Stimulated activated CD8-positive, alpha-beta memory T cell treated with anti-CD3 and anti-CD28 coated beads, Interleukin-15, amount 100 ng/mL, for 1 hour (primary cell): ENCODE measurements at places on chromosomes 5 and 9.

DNA sequence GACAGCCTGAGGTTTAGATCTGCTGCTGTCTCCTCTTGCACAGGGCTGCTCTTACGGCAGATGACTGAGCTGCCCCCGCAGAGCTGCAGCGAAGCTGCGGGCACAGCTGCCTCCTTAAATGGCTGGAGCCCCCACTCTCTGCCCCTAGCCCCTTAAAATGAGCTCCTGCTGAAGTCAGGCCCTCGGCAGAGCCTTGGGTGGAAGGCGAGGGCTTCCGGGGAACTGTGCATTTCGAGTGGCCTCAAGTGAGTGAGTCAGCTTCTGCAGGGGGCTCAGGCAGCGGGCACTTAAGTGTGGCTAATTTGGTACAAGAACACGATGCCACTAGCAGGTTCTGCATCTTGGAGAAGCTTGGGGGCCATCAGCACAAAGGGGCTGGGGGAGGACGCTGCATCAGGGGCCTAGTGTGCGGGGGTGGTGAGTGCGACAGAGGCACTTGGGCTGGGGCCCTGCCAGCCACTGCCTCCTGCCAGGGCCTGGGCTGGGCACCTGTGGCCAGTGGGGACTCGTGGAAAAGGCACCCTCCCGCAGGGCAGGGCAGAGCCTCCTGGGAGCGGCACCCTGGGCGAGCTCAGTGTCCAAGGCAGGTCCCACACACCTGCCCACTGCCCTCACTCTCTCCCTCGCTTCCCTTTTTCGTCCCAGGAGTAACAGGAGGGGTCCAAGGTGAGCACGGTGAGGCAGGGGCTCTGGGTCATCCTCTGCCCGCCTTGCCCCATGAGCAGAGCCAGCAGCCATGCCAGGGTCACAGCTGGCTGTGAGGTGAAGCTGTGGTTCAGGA, 28.8 kb upstream of the RNU6ATAC start:
- no peak for DNase-seq

GRCh38 chr5:28328681-28329080, 1290.3 kb upstream of the CDH9 start:
- DNase-seq: no peak

DNA sequence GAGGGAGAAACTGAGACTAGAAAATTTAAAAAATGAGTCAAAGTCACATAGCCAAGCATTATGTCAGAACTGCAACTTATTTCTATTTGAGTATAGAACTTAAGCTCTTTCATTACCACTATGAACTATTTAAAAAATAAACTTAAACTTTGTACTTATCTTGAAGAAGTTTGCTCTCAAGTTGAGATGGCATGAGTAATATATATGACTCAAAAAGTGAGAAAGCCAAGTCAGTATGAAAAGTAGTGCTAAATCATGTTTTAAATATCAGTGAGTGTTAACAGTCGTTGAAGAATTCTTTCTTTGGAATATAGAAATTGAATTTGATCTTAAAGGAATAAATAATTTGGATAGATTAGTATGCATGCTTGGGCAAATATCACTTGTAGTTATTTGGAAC, 36.3 kb upstream of the CDH10 start:
- DNase-seq: no peak

DNA sequence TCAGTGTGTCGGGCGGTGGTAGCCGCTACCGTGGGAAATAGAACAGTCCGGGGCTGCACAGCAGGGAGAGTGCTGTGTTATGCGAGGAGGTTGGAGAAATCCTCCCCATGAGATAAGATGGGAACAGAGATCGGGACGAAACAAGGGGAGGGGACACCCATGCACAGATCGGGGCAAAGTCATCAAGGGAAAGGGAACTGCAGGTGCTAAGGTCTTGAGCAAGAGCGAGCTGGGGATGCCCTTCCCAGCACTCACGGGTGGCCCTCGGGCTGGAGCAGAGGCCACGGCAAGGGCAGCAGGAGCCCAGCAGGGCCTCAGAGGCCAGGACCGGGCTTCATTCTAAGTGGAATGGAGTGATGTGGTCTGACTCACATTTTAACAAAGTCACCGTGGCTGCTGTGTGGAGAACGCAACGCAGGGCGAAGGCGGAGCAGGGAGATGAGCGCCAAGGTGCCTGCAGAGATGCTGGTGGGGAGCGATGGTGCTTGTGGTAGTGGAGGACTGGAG, 7.7 kb downstream of the IL13 start:
- no peak for DNase-seq

GRCh38 chr5:169875091-169875728, 105.1 kb downstream of the INSYN2B start:
- no peak for DNase-seq

DNA sequence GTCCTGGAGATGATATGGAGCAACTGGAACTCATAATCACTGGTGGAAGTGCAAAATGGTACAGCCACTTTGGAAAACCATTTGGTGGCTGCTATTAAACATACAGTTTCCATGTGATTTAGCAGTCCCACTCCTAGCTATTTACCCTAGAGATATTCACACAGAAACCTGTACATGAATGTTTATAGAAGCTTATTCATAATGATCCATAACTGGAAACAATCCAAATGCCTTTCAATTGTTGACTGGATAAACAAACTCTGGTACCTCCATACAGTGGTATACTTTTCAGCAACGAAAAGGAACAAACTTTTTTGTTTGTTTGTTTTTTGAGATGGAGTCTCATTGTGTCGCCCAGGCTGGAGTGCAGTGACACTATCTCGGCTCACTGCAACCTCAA, 47.7 kb upstream of the RASGRF2 start:
- no peak for DNase-seq

GRCh38 chr5:15007646-15008045, 136.1 kb upstream of the ANKH start:
- DNase-seq: no peak

GRCh38 chr5:168047043-168047668, 244.3 kb upstream of the WWC1 start:
- DNase-seq: no peak

DNA sequence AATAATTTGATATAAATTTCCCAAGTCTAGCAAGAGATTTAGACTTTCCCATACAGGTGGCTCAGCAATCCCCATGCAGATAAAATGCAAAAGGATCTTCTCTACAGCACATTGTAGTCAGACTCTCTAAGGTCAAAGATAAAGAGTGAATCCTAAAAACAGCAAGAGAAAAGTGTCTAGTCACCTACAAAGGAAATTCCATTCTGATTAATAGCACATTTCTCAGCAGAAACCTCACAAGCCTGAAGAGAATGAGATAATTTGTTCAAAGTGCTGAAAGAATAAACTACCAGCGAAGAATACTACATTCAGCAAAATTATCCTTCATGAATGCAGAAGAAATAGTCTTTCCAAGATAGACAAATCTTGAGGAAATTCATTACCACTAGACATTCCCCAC, 493.3 kb downstream of the PRELID2 start:
- DNase-seq: no peak

- no peak for DNase-seq
These were observed 22.8 kb upstream of the ABLIM3 start for GRCh38 chr5:149118463-149118862.

DNA sequence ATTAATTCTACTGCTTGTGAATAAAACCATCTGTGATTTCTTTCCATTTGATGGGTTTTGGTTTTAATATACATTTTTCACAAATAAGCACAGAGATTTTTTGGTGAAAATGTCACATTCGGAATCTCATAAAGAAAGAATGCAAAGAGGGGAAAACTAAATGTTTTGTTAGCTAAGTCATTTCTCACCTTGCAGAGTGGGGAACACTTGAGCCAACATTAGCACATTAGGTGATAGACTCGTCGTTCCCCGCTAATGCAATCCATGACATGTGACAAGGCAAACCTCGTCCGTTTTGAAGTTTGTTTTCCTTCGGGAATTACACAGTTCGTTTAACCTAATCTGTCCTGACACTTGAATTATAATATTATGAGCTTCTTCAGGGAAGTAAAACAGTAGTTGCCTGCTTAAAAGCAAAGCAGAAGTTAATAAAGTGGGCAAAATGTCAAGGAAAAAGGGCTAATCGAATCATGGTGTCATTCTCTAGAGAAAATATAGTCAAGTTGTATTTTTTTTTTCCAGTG, 95.8 kb upstream of the LMX1B start:
- no peak for DNase-seq

- no peak for DNase-seq
These were observed 1197.5 kb upstream of the C9orf72 start for GRCh38 chr9:28770827-28771226.

GRCh38 chr5:18051953-18052352, 417.7 kb downstream of the TAF11L14 start:
- no peak for DNase-seq

GRCh38 chr9:61670616-61671015, 480.8 kb downstream of the SPATA31A7 start:
- no peak for DNase-seq

DNA sequence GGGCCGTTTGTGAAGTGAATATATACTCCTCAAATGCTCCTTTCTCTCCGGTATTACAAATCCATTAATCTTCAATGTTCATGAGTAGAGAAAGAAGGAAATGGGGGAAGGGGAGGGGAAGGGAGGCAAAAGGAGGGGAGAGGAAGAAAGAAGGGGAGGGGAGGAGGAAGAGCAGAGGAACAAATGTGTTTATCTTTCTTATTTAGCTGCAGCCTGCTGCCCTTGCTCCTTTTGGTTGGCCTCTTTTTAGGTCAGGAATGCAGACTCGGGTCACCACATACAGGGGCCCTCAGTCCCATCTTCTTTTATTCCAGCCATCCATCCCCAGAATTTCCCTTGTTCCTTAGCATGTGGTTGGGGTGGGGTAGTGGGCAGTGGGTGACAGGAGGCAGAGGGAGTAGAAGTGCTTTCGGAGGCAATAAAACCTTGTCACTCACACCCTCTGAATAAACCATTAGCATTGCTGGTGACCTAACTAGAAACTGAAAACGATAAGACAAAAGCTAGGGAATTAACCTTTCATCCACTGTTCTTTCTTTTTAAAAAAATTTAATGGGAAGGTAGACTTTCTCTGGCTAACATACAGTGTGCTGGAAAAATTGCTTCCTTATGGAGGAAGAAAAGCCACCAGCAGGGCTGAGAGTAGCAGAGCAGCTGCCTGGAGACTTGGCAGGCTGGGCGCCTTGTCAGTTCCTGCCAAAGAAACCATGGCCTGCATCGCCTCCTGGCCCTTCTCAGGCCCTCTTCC, 16.8 kb upstream of the PRLR start:
- no peak for DNase-seq

GRCh38 chr5:53871050-53871449, 310.6 kb downstream of the NDUFS4 start:
- DNase-seq: no peak

DNA sequence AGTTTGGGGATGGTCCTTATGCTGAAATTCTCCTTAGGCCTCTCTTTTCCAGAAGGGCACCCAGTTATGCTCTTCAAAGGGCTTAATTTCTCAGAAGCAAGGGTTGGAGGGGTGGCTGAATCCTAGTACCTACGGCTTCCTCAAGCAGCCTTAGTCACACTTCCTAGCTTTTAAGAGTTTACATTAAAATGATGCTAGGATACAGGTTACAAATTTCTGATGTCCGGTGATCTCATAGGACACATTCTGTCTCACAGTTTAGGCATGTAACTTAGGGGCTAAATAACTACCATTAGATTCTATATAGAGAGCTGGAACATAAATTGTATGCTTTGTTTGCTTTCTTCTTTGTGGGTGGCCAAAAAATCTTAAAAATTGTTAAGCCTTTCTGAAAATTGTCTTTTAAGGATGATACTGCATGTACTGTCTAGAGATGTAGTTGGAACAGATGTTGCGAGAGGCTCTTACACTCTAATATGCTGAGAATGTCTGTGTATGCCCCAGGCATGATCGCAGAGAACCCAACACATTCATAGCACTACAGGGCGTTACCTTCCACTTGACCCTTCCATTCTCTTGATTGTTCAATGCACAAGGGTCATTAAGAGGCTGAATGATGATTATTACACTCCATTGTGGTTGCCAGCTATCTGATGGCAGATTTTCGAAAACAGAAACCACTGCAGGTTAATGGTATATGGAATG, 139.1 kb downstream of the TMEM38B start:
- no peak for DNase-seq

DNA sequence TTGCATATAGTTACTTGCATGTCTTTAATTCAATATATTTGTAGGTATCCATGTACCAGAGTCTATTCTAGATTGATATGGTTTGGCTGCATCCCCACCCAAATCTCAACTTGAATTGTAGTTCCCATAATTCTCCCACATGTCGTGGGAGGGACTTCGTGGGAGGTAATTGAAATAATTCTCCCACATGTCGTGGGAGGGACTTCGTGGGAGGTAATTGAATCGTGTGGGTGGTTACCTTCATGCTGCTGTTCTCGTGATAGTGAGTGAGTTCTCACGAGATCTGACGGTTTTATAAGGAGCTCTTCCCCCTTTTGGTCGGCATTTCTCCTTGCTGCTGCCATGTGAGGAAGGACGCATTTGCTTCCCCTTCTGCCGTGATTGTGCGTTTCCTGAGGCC, 16.5 kb downstream of the FBXL7 start:
- no peak for DNase-seq

- DNase-seq: no peak
These were observed 8.6 kb downstream of the RUFY1 start for GRCh38 chr5:179558932-179559283.

DNA sequence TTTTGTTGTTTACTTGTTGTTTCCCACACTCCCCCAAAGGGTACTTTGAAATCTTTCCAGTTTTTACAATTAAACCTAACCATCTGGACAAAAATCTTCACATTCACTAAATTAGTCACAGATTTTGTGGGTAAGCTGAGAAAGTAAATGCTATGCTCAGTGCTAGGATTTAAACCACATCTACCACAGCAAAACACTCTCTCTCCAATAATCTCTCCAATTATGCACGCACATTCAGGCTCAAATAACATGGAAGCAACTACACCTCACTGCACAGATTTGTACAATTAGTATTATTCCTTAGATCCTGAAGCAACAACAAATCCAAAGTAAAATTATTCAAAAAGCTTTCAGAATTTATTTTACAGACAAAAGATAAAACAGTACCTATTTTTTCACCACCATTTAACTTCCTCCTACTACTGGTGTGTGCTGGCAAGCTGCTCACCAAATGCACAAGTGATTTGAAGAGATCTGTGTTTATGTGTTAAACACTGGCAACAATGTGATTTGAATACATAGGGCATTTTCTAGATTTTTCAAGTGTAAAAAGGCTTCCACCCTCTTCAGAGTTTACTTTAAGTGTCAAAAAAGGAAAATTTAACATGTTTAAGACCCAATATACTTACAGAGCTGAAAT, 16.6 kb downstream of the ZNF608 start:
- no peak for DNase-seq

GRCh38 chr5:15026011-15026893, 154.7 kb upstream of the ANKH start:
- no peak for DNase-seq

- no peak for DNase-seq
These were observed 310.7 kb downstream of the PJA2 start for GRCh38 chr5:109099081-109099480.
